NCI-H1092 treated with DMSO at 0.1 percent for 48 hours (cell line): ENCODE measurements at places on chromosomes 4 and X.

GRCh38 chrX:115948018-115948923 is 222.3 kb upstream of the AGTR2 start:
- no peak for DNase-seq

DNA sequence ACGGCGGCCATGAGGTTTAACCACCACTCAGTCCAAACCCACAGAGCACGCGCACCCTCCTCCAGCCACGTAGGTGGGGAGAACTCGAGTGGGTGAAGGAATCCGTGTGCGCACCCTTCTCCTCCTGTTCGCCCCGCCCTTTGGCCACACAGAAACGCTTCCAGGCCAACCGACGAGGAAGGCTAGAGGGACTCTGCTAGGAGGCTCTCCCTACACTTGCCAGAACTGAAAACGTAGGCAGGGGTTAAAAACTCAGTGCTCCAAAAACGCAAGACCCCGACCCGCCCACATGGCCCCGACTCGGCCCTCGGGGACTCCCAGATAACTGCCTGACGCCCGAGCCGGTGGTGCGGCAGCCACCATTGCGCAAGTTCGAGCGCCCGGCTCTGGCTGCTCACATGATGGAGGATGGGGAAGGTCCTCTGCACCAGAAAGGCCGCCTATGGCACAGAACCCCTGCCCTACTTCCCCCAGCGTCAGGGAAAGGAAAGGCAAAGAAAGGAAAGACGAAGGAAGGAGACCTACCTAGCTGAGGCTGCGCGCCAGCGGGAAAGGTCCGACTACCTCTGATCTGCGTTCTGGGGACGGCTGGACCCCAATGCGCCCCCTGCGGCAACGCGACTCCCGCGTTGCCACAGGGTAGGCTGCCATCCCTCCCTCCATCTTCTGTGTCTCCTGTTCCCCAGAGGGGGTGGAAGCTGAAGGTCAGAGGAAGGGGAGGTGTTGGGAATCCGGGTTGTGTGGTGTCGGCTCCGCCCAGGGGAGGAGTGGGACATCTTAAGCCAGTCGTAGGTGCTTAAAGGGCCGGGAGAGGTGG is 201.9 kb upstream of the AGTR2 start:
- DNase-seq: peak; percentile 62

DNA sequence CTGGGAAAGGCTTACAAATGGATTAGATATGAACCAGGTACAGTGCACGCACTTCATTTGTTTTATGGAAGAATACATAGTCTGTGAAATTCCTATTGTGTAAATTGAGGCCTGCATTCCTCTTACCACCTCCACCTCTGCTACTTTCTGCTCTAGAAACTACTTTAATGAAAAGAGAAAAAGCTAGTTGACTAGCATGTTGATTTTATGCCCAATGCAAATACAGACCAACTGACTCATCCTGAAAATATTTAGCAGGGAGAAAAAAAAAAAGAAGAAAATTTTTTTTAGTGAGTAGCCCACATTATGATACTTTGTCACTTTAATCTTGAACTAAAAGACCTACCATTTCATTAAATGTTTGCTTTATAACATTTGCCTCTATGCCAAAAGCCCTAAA is 41.2 kb downstream of the DCLK2 start:
- no peak for DNase-seq

- no peak for DNase-seq
These were observed 32.3 kb downstream of the CHRNA9 start for GRCh38 chr4:40367451-40367850.

DNA sequence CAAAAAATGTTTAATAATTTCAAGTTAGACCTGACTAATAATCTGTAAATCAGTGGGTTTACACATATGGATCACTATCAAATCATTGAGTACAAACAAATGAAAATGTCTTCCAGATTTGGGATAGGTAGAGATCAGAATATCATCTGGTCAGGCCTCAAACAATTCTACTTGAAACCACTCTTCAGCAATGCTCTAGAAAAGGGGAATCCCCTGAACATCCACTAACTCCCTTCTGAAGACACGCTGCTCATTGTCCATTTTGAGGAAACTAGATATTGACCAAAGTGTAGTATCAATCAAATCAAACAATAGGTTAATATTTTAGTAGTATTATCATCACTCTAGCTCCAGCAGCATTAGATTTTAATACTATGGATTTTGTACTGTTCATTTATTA is 46.3 kb downstream of the SULT1E1 start:
- no peak for DNase-seq

- no peak for DNase-seq
These were observed 46.6 kb downstream of the IL13RA2 start for GRCh38 chrX:114970806-114971205.

DNA sequence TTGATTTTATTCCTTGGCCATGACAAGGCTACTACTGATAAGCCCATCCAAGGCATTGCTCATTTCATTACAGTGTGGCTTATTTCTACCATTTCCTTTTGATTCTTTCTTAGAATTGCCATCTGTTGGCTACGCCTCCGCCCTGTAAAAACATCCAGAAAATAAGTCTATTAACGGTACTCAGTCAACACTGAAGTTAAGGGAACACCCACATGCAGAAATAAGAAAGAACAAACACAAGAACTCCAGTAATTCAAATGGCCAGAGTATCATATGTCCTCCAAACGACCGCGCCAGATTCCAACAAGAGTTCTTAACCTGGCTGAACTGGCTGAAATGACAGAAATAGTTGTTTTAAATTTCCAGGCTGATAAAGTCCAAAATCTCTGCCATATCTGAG is 90.3 kb downstream of the CXXC4 start:
- no peak for DNase-seq

- DNase-seq: peak; percentile 83
These were observed at the start of gene SLC25A4 for GRCh38 chr4:185142912-185143600. SLC25A4 (plus strand) TSS chr4:185143266; CDS start chr4:185143373, 107 bp downstream.

DNA sequence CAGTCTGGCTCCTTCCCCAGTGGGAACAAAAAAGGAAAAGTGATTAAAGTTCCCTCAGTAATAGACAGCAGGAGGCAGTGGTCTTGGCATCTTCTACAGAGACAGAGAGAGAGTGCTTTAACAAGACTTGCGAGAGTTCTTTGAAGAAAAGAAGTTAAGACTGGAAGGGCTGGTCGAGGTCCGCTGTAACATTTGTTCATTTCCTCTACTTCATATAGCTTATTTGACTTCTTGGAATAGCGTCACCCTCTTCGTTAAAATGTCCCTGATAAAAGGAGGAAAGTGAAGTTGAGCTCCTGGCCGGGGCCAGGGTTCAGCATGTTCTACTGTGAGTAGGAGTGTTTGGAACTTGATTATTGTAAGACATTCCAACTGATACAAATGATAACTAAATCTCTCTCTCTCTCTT is 179.8 kb downstream of the SLIT2 start:
- no peak for DNase-seq

- no peak for DNase-seq
These were observed 215.4 kb downstream of the IL1RAPL1 start for GRCh38 chrX:28802625-28803024.

DNA sequence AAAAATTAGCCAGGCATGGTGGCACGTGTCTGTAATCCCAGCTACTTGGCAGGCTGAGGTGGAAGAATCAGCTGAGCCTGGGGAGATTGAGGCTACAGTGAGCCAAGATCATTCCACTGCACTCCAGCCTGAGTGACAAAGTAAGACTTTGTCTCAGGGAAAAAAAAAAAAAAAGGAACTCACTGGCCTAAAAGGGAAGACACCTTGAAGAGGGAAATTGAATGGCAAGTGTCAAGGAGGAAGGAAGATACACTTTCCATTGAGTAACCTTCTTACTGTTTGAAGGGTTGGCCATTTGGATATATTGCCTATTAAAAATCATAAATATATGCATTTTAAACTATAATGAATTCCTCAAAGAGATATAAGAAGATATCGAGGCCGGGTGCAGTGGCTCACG is 147.5 kb upstream of the FAM241A start:
- no peak for DNase-seq

DNA sequence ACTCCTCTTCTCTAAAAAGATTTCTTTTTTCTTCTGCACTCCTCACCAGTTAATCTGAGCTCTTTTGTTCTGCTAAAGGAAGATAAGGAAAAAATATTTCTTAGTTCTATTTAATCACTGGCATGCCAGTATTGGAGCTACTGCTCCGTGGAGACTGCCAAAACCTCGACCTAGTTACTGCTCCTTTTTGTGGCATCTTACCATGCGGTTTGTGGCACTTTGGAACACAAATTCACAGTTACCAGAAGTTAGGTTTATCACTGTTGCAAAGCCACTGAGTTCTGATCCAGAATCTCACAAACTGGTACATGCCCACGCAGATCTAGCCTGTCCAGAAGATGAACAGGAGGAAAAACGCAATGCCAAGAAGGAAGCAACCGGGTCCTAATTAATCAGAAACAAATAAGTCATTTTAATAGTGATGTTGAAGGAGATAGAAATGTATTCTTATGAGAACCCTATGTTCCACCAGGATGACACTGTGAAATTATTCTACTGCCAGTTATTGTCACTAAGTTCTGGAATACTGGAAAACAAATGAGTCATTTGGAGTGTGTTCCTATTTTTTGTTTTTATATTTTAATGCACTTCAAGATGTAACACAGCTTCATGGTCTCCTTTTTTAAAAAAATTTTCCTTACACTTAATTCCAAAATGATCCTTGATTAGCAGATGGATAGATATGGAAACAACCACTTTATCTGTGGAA is 106.7 kb upstream of the GK2 start:
- DNase-seq: no peak

DNA sequence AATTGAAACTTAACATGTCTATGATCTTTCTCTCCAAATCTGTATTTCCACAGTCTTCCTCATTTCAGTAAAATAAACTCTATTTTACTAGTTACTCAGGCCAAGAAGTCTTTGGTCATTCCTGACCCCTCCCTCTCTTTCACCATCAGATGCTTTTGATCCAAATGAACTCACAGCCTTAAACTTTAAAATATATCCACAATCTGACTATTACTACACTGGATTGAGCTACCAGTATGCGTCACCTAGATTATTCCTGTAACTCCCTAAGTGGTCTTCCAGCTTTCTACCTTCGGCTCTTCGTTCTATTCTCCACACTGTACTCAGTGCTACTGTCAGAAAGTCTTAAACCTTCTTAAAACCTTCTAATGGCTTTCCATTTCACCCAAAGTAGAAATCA is 195.1 kb downstream of the FBXW7 start:
- DNase-seq: no peak

- DNase-seq: no peak
These were observed 671 bp downstream of the SLC7A11 start for GRCh38 chr4:138241281-138242075.
